ENCODE measurements at places on chromosomes 3 and 15.

- DNase-seq: no peak
Observed at GRCh38 chr15:81880314-81880713, 165.5 kb downstream of the MEX3B start.

DNA sequence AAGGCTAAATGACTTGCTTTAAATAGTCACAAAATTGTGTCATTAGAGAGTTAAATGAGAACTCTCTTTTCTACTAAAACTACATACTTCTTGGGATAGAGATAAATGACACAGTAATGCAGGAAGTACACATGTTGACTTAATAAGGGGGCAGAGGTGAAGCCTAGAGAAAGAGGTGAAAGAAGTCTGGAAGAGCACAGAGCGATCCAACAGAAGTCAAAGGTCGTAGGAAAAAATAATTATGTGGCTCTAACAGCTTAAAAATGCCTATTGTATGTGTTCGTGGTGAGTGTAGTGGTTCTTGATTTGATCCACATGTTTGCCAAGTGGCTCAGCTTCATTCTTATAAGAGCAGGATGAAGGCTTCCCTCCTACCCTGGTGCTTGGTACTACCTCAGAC, 61.7 kb downstream of the TMEM212 start:
- DNase-seq: no peak

- DNase-seq: no peak
Observed at GRCh38 chr3:12042638-12043037, 38.5 kb downstream of the SYN2 start.

DNA sequence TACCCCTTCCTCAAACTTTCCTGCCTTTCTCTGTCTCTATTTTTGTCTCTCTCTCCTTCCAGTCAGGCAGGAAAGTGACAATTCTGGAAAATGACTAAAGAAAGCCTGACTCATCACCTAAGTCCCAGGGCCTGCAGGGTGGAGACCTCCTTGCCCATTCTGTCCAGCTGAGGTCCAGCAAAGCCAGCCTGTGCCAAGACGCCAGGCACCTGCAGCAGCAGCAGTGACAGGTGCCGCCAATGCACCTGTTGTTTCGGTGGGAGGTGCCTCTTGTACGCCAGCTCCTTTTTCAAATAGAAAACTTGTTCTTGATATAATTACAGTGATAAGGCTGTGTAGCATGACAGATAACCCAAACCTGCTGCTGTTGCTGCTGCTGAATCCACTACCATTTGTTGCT, 501.3 kb downstream of the NTRK3 start:
- no peak for DNase-seq

GRCh38 chr15:74229686-74230085, 6.4 kb upstream of the CCDC33 start:
- DNase-seq: no peak

- DNase-seq: no peak
Observed at GRCh38 chr3:88713233-88713691, 394.2 kb upstream of the EPHA3 start.
